ENCODE measurements at places on chromosomes 5 and 9. TPM values are rescaled to one million over a fixed set of nuclear protein-coding genes. Genes with fewer than 3 reads are reported as not detected.

The FOXD4L5 gene
- under 0.01 TPM for total RNA-seq

The TXN gene
- total RNA-seq, result 708 TPM

The EIF4E1B gene
- not detected for total RNA-seq

The ZNF658 gene
- 2.2 TPM for total RNA-seq

The PDZD2 gene
- under 0.01 TPM for total RNA-seq

DNA sequence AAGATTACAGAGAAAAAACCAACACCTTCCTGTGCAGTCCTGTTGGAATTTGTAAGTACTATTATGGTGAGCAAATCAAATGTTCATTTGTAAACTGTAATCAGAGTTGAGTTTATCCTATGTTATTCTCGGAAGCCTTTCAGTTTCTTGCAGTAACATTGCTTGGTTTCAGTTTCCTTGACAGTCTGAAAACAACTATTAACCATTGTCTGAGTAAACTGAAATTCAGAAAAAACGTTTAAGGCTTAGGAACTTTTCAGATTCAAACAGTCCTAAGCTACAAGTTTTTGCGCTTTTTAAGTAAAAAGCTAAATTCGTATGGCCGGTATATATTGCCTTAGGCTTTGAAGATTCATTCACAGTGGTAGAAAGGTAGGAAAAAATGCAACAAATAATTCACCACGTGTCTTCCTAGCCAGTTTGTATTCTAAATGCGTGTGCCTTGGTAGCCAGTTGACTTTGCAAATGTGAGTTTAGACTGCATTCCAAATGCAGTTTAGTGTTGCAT is 2.5 kb downstream of the GPBP1 start:
- peak; percentile 48 for DNase-seq

DNA sequence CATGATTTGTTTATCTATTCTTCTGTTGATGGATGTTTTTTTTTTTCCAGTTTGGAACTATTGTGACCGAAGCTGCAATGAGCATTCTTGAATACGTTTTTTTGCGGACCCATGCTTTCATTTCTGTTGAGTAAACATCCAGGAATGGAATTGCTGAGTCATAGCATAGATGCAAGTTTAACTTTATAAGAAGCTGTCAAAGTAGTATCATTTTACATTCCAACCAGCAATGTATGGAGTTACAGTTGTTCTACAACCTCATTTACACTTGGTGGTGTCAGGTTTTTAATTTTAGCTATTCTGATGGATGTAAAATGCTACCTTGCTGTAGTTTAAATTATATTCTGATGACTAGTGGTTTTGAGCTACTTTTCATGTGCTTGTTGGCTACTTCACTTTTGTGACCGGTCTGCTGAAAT is 49.0 kb downstream of the NPR3 start:
- DNase-seq, result peak; percentile 91

DNA sequence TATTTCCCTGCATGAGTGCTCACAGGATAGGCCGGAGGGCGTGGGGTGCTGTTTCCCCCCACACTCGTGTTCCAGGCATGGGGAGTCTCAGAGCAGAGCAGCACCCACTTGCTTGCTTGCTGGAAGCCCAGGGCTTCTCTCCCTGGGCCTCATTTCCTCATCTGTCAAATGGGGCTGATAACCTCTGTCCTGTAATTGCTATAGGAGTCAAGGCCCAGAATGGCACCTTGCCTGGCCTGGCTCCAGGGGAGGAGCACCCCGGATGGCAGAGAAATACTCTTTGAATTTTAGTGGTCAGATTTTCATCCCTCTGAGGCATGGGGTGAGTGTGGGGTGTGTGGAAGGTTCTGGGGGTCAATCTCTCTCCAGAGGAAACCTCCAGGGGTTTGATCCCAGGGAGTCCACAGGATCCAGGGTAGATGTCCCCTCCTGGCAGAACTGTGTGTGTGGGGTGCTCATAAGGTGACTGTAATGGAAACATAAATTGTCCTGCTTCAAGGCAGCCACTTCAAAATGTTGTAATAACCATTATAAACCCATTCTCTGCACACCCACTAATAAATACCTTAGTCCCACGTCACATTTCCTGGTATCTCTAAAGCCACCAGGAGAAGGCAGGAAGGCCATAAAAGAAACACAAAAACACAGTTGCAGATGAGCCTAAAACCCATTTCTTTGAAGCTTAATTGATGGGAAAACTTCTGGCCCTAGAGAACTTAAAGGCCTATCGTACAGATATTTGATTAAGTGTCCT is 272.2 kb downstream of the FSTL4 start:
- no peak for DNase-seq

DNA sequence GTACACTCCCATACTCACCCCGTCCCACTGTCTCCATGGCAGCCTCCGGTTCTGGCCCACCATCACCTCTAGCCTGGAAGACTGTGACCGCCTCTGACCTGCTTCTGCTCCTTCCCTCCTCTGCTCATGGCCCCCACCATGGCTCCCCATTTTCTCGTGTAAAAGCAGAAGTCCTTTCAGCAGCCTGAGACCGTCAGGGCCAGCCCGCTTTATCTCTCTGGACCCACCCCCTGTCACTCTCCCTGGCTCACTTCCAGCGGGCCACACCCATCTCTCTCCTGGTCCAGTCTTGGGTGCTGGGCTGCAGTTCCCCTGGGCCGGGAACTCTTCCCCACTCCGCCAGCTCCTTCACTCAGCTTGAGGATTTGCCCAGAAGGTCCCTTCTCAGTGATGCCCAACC is 96.0 kb upstream of the RUFY1 start:
- no peak for DNase-seq

- DNase-seq, result no peak
Measured at GRCh38 chr5:19630876-19631275, 357.1 kb downstream of the CDH18 start.

DNA sequence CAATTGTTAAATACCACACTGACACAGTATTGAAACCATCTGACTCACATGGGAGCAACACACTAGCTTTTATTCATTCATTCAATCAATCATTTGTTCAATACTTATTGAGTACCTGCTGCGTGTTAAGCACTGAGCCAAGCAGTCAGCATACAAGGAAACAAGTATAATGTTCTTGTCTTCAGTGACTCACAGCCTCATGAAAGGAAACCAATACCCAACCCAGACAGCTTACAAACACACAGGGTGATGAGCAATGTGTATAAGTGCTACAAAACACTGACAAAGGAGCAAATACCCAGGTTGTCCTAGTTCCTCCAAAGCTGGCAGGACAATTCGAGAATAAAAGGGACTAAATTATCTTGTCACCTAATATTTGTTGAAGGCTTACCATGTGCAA is 67.6 kb upstream of the RASEF start:
- DNase-seq, result no peak

DNA sequence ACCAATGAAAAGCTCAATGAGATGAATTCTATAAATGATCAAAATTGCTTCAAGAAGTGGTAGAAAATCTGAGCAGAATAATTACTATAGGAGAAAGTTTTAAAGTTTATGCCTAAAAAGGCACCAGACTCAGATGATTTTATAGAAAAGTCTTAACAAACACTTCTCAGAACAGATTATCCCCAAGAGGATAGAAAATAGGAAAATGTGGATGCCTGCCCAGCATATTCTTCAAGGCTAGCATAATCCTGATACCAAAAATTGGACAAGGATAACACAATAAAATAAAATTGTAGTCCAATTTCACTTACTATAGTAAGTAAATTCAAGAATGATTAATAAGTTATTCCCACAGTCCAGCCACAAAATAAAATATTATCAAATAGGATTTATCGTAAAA is 397.0 kb downstream of the NR2F1-AS1 start:
- peak; percentile 77 for DNase-seq
